DMS53 (cell line): ENCODE measurements at places on chromosomes 12 and 14.

DNA sequence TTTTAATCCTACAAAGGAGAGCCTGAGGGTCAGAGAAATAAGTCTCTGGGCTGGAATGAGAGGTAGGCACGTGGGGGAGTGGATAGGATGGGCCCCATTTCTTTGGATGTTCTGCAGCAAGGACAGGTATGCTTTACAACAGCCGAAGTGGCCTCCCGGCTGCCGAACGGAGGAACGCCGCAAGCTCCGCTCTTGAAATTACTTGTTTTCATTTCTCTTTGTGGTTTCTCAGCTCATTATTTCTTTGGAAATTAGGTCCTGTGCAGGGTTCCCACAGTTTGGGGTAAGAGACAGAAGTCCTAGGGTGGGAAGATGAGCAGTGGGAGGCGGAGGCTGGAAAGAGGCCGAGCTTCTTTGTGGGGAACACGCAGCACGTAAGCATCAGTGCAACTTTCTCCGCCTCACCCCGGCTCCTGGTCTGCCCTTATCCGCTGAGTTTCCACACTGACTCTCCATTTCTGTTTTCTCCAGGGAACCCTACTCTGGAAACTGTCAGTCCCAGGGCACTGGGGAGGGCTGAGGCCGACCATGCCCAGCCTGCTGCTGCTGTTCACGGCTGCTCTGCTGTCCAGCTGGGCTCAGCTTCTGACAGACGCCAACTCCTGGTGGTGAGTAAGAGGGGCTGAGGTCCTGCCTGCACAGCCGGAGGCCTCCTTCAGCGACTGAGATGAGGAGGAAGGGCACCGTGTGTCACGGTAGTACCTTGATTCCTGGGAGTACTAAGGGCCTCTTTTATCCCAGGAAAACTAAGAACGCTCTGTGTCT, 2.0 kb downstream of the WNT5B start:
- peak; percentile 66 for DNase-seq

DNA sequence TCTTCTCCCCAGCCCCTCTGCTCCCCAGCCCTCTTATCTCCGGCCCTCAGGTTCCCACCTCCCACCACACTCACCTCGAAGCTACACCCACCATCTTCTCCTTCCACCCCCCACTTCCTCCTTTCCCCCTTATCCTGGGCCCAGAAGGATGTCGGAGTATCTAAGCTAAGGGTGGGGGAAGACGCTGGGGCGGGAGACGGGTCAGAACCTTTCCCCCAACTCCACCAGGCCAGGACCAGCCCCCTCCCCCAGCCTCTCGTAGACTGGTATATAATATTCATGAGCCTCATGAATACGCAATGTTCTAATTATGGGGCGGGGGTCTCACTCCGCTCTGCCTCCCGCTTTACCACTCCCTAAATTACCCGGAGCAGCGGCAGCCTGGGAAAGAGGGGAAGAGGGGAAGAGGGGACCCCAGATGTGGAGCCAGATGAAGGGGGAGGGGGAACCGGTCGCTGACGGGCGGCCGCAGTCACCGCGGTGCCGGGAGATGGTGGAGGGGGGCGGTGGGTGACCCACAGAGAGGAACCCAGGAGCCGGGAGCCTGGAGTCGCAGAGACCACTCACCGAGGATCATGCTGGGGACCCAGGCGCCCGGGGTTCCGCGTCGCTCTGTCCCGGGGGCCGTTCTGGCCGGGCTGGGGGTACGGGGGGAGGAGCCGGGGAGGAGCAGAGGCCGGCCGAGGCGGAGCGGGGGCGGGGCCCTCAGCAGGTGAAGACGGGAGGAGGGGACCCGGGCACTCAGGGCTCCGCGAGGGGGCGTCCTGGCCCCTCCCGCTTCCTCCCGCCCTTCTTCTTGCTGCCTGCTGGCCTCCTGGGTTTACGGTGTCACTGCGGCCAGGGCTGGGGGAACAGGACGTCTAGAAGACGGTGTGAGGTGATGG, 6.4 kb upstream of the ZNF385A start:
- DNase-seq: peak; percentile 78

- no peak for DNase-seq
Observed at GRCh38 chr14:62364161-62364560, 601.9 kb downstream of the SNAPC1 start.

- peak; percentile 65 for DNase-seq
Observed at GRCh38 chr12:127531542-127531941, 735.4 kb upstream of the TMEM132C start.

DNA sequence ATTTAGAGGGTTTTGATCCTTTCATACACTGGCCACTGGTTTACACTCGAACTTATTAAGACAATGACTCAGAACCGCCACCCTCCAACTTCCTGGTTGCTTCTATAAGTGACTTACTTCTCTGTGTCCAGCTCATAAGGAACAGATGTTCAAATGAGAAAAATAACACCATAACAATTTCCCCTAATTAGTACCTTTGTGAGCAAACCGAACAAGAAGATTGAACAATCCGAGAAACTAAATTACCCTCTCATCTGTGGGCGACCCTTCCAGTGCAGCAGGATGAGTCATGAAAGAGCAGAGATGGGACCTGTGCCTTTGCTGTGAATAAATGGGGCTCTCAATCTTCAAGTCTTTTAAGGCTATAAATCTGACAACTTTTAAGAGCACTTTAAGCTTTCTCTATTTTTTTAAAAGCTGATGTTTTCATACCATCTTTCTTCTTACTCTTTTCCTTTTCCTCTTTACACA, 146.8 kb upstream of the RASSF8 start:
- DNase-seq: peak; percentile 97

- no peak for DNase-seq
Observed at GRCh38 chr12:12748044-12748443, 30.9 kb downstream of the CDKN1B start.

- no peak for DNase-seq
Observed at GRCh38 chr14:95233702-95234241, 76.4 kb upstream of the DICER1 start.

DNA sequence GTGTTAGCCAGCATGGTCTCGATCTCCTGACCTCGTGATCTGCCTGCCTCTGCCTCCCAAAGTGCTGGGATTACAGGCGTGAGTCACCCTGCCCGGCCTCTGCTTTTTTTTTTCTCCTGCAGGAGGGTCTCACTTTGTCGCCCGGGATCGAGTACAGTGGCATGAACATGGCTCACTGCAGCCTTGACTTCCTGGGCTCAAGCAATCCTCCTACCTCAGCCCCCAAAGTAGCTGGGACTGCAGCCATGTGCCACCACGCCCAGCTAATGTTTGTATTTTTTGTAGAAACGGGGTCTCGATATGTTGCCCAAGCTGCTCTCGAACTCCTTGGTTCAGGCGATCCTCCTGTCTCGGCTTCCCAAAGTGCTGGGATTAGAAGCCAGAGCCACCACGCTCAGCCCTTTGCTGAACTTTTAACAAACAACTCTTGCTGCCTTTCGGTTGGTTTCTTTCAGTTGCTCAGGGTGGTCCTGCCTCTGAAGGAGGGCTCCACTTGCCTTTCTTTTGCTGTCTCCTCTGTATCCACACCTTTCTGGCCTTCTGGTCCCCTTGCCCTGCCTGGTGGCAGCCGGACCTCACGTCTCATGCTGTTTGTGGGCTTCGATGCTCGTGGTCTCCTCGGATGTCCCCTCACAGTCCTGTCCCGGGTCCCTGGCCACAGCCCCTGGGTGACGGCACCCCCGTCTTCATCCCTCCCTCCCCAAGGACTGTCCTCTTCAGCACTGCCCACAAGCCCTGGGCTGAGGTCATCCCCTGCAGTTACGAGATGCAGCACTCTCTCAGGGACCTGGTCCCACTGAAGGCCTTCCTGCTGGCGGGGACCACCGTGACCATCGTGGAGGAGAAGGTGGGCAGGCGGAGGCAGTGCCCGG, 3.8 kb upstream of the B3GNT4 start:
- no peak for DNase-seq

- DNase-seq: peak; percentile 28
Observed at GRCh38 chr14:66709291-66709690, 201.3 kb downstream of the GPHN start.

- DNase-seq: no peak
Observed at GRCh38 chr14:79639613-79640012, 571.7 kb downstream of the DIO2 start.

GRCh38 chr12:14884458-14884878, 1.2 kb downstream of the MGP start:
- DNase-seq: peak; percentile 68

- no peak for DNase-seq
Observed at GRCh38 chr12:124636138-124636978, 68.9 kb upstream of the NCOR2 start.
